ENCODE measurements at places on chromosomes 2 and 18. TPM values are rescaled to one million over a fixed set of nuclear protein-coding genes. Genes with fewer than 3 reads are reported as not detected.
A peak's percentile ranks its signal among the peaks of the same experiment; 100 is the strongest.

GRCh38 chr2:19944205-19944845, 42.5 kb upstream of the TTC32 start:
- no peaks in the 10 kb centered on the region for H3K27me3 ChIP-seq
- H3K27ac ChIP-seq = no peak overlapping the region
- H3K4me1 ChIP-seq = no peaks in the 10 kb centered on the region

DNA sequence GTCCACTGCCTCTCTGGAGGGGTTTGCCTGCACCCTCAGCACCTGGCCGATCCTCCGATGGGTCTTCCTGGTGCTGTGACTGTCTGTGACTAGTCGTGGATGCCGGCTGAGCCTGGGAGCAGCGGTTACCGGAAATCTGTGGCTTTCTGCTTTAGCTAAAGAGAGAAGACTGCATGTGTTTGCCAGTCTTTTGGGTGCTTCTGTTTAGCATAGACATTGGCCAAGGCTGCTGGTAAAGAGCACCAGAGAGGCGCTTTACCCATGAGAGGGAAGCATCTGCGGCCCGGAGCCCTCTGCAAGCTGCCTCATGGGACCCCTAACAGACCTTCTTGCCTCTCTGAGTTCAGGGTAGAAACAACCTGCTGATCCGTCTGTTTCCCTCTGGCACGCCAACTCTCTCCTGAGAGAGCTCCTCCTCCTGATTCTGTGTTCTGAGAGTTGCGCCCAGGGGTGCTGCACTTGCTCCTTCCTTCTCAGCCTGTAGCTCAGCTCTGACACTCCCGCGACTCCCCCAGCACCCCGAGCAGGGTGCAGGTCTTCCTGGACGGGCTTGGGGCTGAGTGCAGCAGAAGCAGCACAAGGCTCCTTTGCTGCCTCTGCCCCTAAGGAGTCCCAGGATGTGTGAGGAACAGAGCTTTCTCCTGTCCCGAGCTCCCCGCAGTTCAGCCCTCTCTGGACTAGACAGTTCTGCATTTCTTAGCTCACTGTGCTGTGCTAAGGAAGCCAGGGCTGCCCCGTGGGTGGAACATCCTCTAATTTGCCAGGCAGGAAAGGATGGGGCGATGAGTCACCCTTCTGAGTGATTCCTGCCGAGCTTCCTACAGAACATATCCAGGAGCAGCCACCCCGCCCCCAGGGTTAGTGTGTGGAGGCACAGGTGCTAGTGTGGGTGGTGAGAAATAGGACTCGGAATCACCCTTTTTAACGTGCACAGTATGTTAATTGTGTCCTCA, 203.2 kb downstream of the SH3RF3 start:
- H3K27me3 ChIP-seq = no peaks in the 10 kb centered on the region
- H3K36me3 ChIP-seq = no peaks in the 10 kb centered on the region
- peak; percentile 42 for DNase-seq
- no peak overlapping the region for H3K4me3 ChIP-seq
- H3K4me1 ChIP-seq = peaks cover 2% of the 10 kb centered on the region
- peak overlapping the region; percentile 37 for H3K27ac ChIP-seq

DNA sequence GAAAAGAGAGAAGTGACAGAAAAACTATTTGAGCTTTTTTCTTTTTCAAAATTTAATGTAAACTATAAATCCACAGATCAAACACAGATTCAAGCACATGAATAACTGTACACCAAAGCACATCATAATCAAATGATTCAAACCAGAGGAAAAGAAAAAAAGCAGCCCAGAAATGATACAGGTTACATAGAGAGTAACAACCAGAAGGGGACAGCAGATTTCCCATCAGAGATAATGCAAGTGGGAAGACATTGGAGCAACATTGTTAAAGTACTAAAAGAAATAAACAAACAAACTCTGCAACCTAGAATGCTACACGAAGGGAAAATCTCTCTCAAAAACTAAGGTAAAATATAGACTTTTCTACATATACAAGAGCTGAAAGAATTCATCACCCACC, 34.5 kb downstream of the CMPK2 start:
- H3K4me3 ChIP-seq = no peak overlapping the region
- no peaks in the 10 kb centered on the region for H3K27me3 ChIP-seq
- no peaks in the 10 kb centered on the region for H3K4me1 ChIP-seq
- H3K36me3 ChIP-seq = no peaks in the 10 kb centered on the region
- DNase-seq = no peak

GRCh38 chr2:199932312-199932855, 21.3 kb downstream of the C2orf69 start:
- H3K4me1 ChIP-seq = no peaks in the 10 kb centered on the region
- no peak for DNase-seq
- H3K36me3 ChIP-seq = peaks cover 20% of the 10 kb centered on the region

GRCh38 chr2:20401489-20401835, 45.4 kb upstream of the RHOB start:
- H3K27me3 ChIP-seq = no peaks in the 10 kb centered on the region
- no peak overlapping the region for H3K4me3 ChIP-seq
- H3K36me3 ChIP-seq = no peaks in the 10 kb centered on the region

RAB17 gene
- 37.6 TPM for total RNA-seq

KCNIP3 gene
- total RNA-seq = 66.5 TPM

All from thyroid gland (tissue), 4 donors.